ENCODE measurements at places on chromosomes 13 and 19.

DNA sequence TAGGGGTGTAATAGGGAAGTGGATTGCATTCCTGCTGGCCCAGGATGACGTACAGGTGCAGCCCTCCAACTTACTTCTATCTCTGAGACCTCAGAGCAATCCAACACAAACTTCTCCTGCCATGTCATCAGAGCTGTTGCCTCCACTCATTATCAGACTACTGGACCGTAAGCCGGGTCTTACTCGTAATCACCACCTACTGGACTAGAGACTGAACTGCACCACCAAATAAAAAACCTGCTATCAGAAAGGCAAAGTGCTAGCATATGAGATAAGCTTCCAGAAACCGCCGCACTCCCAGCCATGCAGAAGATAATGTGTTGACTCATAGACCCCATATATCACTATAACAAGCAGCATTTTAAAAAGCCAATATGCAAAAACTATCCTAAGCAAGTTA, 102.0 kb downstream of the SLITRK1 start:
- DNase-seq: no peak

GRCh38 chr19:28239270-28239669, 973.7 kb downstream of the UQCRFS1 start:
- no peak for DNase-seq

GRCh38 chr13:95349267-95349666, 48.0 kb upstream of the ABCC4 start:
- no peak for DNase-seq

DNA sequence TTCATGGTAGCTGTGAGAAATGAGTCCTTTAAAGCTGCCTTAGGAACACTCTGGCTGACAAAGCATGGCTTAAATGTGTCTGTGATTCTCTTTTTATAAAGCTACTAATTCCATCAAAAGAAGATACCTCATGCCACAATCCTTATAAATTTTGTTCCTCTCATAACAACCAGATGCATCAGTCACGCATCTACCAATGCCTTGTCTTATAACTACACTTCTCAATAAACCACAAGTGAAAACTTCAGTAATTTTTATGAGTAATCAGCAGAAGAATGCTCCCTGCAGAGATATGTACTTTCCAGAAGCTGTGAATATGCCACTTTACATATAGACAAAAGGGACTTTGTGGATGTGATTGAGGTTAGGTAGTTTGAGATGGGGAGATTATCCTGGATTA, 147.8 kb downstream of the SUCLA2 start:
- DNase-seq: peak; percentile 83

- DNase-seq: no peak
Observed at GRCh38 chr13:26813321-26813979, 52.9 kb upstream of the GPR12 start.

DNA sequence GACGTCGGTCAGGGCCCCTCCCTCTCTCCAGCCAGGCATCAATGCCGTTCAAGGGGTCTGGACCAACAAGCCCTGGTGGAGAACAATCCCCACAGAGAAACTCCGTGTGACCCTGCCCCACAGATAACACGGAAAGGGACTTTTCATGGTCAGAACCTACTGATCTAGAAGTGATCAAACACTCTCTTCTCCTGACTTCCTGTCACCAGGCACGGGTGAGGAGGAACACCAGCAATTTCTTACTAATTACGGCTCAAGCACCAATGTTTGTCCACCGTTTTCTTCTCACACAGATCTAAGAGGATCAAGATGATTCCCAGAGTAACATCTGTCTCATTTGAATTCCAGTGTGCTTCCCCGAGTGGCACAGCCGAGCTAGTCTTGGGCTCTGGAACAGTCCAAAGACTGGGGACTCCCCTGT, 11.8 kb downstream of the RASA3 start:
- DNase-seq: no peak

DNA sequence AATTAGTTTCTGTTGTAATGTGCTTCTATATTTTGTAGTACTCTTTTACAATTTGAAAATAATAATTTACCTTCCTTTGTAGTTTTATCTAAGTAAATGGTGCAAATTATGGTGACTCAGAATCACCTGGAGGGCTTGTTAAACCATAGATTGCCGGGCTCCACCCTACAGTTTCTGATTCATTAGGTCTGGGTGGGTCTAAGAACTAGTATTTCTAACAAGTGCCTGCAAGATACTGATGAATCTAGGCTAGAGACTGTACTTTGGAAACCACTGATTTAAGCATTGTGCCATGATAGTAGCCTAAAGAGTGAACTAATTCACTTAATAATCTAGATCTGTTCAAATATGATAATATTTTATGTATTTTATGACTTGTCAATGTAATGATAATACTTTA, 437.4 kb upstream of the SPRY2 start:
- DNase-seq: no peak

DNA sequence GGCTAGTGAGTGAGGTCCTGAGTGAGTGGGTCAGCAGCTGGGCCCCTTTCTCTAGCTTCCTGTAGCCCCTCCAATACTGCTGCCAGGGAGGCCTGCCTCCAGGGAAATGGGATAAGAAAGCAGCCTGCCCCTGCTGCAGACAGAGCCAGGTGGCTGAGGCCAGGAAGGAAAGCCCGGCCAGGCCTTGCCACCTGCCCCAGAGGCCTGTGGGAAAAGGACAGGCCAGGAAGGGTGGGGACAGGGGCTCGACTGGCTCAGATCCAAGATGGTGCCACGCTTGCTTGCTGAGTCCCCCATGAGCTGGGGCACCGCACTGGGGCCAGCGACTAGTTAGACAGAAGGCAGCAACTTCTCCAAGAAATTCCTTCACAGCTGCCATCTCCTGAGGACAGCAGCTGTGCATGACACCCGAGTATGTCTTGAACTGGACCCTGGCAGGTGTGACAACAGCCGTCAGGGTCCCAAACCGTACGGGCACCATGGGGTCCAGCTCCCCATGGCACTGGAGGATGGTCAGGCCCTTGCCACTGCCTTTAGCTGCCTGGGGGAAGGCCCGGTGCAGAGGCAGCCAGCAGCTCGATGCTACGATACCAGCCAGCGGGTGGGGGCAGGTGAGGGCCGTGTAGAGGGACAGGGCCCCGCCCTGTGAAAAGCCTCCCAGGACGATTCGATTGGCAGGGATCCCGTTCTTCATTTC, 5.1 kb upstream of the PRR36 start:
- no peak for DNase-seq

DNA sequence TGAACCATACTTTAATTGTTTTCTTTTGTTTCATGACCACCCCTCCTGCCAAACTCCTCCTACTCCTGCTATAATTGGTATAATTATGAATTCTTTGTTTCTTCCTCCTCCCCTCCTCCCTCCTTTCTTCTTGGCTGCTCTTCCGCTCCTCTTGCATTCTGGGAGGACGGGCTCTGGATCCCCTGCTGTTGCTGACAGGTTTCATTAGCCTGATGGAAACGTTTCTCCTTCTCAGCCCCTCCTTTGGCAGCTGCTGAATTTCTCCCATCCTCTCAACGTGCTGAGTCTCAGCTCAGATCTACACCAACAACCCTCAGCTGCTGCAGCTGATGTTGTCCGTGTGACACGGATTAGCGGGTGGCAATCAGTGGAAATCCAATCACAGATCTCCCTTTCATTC, 97.1 kb upstream of the UBAC2 start:
- peak; percentile 29 for DNase-seq

GRCh38 chr13:43861863-43862262, 17.7 kb downstream of the CCDC122 start:
- DNase-seq: no peak

- DNase-seq: no peak
Observed at GRCh38 chr19:42115219-42115618, 17.0 kb downstream of the POU2F2 start.

GRCh38 chr13:20127262-20127561, 33.6 kb downstream of the GJA3 start:
- DNase-seq: no peak

GRCh38 chr19:56116606-56117005, 4.5 kb downstream of the ZNF787 start:
- DNase-seq: no peak

DNA sequence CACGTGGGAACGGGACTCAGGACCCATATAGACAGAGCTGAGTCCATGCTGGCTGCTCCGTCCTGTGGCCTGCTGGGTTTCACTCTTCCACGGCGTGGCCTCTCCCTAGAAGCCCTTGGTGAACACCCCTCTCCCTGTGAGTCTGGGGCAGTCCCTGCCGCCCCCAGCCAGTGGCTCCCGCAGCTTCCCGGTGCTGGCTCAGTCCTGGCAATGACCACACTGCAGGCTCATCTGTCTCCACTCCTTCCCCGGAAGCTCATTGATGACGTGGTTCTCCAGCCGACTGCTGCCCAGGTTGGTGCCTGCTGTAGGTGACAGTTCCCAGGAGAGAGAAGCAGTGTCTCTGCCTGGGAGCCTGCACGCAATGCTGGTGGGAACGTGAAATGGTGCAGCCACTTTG, 2.1 kb upstream of the TEX29 start:
- DNase-seq: no peak

DNA sequence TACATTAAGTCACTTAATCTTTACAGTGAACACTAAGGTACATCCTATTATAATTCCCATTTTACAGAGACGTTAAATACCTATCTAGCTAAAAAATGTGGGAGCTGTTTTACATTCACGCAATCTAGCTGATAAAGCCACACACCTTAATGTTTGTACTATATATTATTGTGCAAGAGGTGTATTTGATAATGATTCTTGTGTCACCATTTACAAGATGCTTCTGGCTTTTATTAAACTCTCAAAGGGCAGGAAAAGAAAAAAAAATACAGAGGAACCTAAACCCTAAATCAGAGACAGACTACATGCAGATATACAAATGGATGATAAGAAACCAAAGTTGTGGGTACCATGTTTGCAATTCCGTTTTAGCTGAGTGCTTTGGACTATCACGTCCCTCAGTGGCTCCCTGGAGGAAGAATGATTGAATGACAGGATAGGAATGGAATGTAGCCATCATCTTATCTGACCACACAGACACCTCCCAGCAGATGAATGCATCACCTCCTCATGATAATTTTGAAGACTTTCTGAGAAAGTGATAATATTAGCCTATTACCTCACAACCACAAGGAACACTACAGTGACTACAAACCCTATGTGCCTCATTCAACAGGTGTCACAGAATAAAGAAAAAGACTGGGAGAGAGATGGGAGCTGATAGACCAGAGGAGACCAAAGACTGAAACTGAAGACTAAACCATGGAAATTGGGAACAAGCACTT, 230.5 kb upstream of the SERP2 start:
- no peak for DNase-seq

GRCh38 chr13:112510002-112510780, 77.8 kb downstream of the TUBGCP3 start:
- DNase-seq: peak; percentile 10

DNA sequence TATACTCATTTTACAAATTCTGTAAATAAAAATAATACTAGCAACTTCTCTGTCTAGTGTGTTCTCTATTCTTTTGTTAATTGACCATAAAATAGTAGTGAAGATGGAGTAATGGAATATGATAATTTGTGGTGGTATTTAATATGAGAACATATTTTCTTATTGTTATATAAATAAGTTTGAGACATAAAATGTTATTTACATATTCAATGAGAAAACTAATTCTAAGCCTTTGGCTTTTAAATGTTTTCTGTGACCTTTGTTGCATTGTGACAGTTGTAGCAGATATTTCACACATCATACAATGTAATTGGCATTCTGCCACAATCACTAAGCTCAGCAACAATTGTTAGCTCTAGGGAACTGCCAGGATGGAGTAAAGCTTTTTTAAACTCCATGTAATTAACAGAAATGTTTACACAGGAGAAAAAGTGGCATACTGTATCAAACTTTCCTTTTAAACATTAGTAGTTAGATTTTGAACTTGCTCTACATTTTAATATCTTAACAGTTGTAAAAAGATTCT, 562.1 kb upstream of the PCDH9 start:
- no peak for DNase-seq

DNA sequence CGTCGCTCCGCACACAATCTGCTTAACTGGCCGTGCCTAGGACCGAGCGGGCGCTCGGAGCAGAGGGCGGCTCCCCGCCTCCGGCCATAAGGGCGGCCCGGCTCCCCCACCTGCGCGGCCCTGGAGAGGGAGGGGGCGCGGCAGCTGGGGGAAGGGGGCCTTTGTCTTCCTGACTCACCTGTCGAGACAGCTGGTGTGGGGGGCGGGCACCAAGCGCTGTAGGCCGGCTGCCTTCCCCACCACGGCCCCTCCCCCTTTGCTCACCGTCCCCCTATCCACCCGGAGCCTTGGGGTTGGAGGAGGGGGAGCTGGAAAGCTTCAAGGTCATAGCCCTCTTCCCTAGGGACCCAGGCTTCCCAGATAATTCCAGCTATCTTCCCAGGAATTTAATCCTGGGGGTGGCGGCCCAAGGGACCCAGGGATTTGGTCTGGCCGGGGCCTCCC, 1.2 kb downstream of the VASP start:
- no peak for DNase-seq

DNA sequence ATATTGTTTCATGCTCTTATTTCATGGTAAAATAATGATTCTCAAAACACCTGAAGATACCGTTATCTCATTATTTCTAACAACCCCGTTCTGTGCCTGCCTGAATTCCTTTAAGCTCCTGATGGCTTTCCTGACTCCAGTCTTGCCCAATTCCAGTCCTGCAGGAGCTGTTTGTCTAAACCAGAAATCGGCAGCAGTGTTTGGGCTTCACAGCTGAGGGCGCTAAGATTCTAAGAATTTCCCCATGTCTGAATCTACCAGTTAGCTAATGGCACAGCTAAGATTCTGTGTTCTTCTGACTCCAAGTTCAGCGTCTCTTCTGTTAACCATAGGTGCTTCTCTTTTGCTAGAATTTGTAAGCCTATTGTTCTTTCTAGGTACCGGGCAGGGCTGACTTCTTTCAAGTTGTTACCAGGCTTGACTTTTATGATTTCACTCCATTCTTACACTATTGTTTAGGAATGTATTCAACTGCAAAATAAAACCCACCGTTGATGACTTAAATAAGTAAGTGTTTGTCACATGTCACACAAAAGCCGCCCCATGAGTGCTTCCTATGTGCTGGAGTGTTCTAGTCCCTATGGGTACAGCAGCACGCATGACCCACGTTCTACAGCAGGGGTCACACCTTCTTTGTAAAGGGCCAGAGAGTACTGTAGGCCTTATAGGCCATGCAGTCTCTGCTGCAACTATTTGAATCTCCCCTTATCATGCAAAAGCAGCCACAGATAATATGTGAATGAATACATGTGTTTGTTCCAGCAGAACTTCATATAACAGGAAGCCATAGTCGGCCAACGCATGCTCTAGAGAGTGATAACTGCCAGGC, 168.3 kb upstream of the RNF113B start:
- DNase-seq: no peak

GRCh38 chr19:3547301-3547731, 8.3 kb downstream of the TEKTIP1 start:
- no peak for DNase-seq

- no peak for DNase-seq
Observed at GRCh38 chr19:40990972-40991381, at the start of gene CYP2B6. Gene CYP2B6, plus strand, starts transcription at chr19:40991282. Its CDS starts 24 bp downstream, at chr19:40991306.

GRCh38 chr13:54394085-54394700, 1365.6 kb downstream of the OLFM4 start:
- no peak for DNase-seq

GRCh38 chr13:28353679-28354078, 141.2 kb downstream of the FLT1 start:
- no peak for DNase-seq
